Daoy (cell line): ENCODE measurements at places on chromosomes 3 and 15. TPM values are rescaled to one million over a fixed set of nuclear protein-coding genes. Genes with fewer than 3 reads are reported as not detected.

DNA sequence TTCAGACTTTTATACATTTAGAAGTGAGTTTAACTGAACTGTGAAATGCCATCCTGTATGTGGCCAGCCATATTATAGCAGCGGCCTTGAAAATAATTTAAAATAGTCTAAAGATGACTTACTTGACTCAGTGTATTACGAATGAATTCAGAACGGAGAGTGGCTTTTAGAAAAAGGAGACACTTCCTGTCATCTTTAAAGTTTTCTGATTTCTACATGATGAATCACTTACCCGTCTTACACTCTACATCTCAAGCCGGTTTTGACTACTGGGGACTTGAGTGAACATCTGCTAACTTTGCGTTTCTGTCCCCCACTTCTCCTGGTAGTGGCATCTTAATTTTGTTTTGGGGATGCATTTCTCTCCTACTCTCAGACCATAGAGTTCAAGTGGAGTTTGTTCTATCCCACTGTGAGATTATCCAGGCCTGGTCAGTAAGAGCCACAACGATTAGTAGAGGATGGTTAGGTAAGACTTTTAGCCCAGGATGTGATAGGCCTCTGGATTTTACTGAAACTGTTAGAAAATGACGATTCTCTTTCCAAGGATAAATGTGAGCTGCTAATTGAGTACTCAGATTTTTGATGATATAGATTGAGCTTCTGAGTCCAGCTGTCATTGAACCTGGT is 175.4 kb upstream of the CADPS start:
- DNase-seq = no peak

DNA sequence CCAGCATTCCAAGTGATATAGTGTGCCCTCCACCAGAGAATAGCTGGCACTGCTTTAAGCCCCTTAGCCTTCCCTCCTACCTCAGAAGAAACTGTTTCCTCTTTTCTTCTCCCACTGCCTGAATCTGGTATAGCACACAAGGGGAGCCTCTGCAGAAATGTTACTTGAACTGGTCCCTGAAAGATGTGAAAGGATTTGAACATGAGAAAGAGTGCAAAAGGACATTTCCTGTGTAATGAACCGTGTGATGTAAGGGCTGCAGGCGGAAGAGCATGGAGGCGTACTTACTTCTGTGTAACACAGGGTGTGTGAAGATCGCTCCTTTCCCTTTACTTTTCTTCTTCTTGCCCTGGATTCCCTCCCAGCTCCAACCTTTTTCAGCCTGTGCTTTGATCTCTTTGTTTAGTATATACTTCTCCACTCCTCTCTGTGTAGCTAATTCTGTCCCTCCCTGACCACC is 8.4 kb downstream of the TMOD3 start:
- peak; percentile 66 for DNase-seq

DNA sequence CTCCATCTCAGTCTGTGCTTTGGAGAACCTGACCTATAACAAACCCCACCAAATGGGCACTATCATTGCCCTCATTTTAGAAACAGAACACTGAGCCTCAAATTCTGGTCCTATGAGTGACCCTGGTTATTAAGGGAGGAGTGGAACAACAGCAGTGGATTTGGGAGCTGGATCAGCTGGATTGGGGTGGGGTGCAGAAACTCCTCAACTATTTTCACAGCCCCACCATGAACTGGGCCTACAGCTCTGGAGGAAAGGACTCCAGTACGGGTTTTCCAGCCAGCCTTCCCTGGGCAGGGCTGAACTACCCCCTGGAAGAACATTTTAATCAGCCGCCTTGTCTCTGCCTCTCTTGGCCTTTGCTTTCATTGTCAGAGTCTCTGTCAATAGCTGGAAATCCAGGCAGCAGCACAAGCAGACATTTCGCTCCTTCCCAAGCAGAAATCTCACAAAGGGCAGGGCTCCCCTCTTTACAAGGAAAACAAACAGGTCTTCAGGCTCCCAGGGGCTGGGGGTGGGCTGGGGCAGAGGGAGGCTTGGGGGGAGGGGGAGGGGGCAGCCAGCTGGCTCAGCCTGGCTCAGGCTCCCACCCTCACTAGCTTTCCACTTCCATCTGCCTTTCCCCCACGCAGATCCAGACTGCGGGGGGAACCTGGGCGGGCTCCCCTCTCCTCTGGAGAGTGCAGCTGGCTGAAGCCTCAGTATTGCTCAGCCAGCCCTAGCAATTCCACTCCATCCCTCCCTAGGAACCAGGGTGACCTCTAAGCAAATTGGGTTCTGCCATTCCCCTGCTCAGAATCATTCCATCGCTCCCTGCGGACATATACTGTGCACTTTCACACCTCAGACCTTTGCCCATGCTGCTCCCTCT is 13.7 kb upstream of the TLE3 start:
- DNase-seq = peak; percentile 87

GRCh38 chr15:53693729-53694475 is 65.6 kb downstream of the WDR72 start:
- DNase-seq = no peak

DNA sequence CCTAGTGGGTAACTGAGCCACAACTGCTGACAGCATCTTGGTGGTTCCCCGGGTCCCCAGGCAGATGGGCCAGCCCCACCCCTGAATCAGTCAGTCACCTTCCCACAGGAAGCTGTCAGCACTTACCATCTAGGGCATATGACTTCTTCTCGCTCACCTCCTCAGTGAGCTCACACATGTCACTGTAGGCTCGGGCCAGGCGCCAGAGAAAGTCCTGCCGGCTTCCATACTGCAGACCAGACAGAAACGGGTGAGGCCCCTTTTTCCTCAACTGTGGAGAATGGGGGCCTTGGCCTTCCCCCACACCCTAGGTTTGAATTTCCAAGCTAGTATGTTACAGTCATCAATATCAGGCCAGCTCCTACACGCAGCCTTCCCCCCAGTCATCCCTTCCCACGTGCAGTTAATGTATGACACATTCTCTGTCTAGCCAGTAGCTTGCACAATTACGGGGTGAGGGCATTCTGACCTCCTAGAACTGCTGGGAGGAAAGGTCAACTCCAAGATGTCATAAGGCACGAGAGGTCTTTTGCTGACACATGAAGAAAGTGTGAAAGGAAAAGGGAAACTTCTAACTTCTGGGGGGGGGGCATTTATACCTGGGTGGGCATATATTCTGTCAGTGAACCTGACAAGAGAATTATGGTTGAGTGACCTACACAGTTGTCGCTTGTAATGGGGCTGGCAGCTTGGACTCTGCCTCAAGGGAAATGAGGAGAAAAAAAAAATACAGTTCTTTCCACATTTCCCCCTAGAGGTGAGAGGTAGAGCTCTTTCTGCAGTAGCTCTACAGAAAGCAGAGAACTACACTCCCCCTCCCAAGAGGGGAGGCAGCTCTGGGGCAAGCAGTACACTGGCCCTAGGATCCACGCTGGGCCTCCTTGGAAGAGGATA is 10.9 kb downstream of the RMDN3 start:
- peak; percentile 59 for DNase-seq

GRCh38 chr3:187165144-187165543 is 25.8 kb upstream of the RPL39L start:
- peak; percentile 60 for DNase-seq

DNA sequence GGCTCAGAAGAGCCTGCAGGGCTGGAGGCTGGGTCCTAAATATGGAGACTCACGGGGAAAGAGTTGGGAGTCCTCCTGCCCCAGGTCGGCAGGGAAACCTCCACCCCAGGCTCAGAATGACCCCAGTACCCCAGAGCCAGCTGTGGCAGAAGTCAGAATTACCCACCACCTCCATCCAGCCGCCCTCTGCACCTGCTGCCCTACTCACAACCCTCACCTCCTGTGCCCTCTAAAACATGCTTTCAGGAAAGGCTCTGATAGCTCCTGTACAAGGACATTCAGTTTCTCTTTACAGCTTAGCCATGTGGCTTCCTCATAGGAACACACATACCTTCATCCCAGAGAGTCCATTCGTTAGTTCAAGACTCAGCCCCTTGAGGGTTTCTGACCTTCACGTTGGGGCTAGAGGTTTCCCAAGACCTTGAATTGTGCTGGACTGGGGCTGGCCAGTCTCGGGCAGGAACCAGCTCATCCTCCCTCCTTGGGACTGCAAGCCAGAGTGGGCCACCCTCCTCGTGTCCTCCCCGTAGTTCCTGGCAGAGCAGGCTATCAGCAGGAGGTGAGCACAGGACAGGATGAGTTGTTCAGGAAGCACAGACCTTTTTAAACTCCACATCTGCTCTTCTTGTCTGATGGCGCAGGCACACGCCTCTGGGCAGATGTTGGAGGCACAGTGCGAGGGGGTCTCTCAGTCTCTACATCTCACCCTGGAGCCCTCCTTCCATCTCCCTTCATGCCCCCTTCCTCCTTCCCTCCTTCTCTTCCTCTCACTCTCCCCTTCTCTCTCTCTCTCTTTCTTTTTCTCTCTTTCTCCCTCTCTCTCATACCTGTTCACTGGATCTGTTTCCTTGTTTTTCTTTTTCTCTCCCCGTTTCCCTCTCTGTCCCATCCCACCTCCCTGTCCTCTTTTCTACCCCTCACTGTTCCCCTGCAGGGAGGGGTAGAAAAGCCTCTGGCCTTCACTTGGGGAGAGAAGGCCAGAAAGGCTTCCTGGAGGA is 55.9 kb upstream of the NR2C2 start:
- DNase-seq = no peak

DNA sequence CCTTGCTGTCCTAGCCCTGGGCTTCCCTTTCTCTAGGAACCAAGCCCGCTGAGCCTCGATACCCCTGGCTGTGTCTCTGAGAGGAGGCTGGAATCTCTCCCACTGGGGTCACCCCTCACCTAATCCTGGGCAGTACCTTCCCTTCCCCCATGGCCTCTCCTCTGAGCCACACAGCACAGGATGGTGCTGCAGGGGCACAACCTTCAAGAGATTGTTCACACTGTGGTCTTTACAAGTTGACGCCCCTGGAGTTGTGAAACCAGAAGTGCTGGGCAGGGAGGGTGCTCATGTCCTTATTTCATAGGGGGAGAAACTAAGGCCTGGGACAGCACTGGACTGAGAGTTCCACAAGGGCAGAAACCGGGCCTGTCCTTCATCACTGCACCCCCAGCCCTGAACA is 70.9 kb upstream of the TMEM115 start:
- DNase-seq = no peak

- DNase-seq = no peak
Measured at GRCh38 chr3:185822221-185823000, 2.4 kb downstream of the IGF2BP2 start.

- peak; percentile 78 for DNase-seq
Measured at GRCh38 chr3:44913868-44914468, 39.6 kb downstream of the TGM4 start.

DNA sequence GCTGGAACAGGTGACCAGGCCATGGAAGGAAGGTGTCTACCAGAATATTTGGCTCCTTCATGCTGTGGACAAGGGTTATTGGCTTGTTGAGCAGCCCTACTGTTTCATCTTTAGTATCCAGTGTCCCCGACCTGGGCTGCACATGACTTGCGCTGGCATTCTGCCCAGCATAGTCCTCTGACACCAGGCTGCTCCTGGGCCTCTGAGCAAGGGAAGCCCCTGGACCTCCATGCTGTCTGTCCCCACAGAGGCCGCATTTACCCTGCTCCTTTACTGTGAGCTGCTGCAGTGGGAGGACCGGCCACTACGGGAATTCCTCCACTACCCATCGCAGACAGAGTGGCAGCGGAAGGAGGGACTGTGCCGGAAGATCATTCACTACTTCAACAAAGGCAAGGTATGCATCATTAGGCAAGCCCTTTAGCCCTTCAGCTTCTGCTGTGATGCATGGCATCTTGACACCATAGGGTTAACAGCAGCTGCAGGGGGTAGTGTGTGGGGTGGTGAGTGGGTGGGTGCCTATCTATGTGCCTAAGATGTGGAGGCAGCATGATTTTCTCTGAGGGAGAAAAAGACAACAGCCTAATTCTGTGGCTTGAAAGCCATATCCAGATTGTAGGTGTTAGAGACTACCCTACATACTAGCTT is 44.0 kb upstream of the MANF start:
- DNase-seq = peak; percentile 34

DNA sequence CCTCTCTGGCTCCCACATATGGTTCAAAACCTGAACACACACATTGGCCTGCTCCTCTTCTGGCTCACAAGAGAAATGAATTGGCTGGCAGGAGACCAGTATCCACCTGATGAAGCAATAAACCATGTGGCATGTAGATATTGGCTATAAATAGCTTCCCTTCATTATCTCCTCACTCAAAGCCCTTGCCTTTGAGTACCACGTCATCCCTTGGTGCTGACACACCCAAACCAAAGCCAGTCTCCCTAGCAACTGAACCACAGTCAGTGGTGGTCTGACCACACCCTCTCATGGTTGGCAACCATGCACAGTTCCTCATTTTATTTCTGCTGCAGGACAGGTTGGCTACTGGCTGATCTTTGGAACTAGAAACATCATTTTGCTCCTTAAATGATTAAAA is 98.8 kb downstream of the ZNF621 start:
- DNase-seq = peak; percentile 46

DNA sequence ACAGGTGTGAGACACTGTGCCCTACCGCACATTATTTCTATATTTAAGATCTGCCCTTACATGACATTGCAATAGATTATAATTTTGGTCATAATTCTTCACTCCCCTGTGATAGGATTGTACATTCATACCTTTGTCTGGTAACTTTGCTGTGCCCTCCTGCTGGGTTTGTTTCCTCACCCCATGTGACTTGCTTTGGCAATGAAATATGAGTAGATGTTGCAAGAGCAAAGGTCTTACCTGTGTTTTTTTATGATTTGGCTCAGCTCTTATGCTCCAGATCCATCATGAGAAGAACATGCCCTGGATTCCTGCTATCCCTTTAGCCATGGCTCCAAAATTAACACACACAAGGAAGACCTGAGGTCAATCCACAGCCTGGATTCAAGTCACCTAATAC is 137.7 kb upstream of the EOMES start:
- DNase-seq = no peak

The NAALADL2 gene
- 1.5 and 8.7 TPM in 2 replicates for total RNA-seq

The IGSF10 gene
- total RNA-seq = not detected in 2 replicates

The UBXN7 gene
- total RNA-seq = 11.5 and 13.7 TPM in 2 replicates

The PTH1R gene
- total RNA-seq = not detected in 2 replicates

The ITIH3 gene
- not detected in 2 replicates for total RNA-seq

The RPL39L gene
- total RNA-seq = 44.2 and 62.6 TPM in 2 replicates

The CP gene
- total RNA-seq = not detected in 2 replicates

The DENND6A gene
- 13.3 and 30.7 TPM in 2 replicates for total RNA-seq

The GOLGA6L25 gene
- total RNA-seq = not detected in 2 replicates

The TRPM1 gene
- not detected in 2 replicates for total RNA-seq
